Thoracic aorta (tissue), 2 donors: ENCODE measurements at places on chromosomes 2 and 18.
A peak's percentile ranks its signal among the peaks of the same experiment; 100 is the strongest.

GRCh38 chr2:179129574-179130238 is 79.8 kb upstream of the CCDC141 start:
- DNase-seq: no peak
- no peak overlapping the region for H3K4me3 ChIP-seq
- no peaks in the 10 kb centered on the region for H3K27me3 ChIP-seq
- no peaks in the 10 kb centered on the region for H3K36me3 ChIP-seq

DNA sequence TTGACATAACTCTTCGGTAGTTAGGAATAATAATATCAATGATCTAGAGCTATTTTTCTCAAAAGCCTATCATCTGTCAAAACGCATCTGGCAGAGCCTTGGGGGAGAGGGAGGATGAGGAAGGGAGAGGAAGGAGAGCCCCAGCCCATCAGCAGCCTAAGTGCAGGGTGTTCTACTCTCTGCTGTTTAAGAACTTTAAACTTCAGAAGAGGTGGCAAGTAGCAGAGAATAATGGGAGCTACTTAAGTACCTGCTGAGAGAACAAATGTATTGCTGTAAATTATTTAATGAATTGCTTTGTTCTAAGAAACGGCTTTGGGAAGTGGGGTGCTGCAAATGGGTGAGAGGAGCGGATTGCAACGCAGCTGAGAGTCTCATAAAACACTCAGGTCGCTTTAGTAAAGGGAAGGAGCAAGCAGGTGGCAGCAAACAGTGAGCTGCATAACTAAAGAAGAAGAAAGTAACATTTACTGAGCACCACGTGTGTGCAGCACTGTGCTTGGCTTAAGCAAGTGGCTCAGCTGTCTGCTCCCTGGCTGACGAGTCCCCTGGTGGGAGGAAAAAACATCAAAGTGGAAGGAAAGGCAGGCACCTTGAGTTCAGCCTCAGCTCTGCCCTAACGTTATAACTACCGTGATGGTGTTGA is 26.3 kb upstream of the SH3RF3 start:
- no peak for DNase-seq
- no peaks in the 10 kb centered on the region for H3K4me1 ChIP-seq
- no peak overlapping the region for H3K4me3 ChIP-seq
- peaks cover 4% of the 10 kb centered on the region for H3K27me3 ChIP-seq
- H3K27ac ChIP-seq: no peak overlapping the region
- no peaks in the 10 kb centered on the region for H3K36me3 ChIP-seq

- H3K4me1 ChIP-seq: no peaks in the 10 kb centered on the region
- H3K27me3 ChIP-seq: no peaks in the 10 kb centered on the region
- H3K36me3 ChIP-seq: no peaks in the 10 kb centered on the region
- DNase-seq: no peak
- H3K27ac ChIP-seq: no peak overlapping the region
Observed at GRCh38 chr2:221999717-222000116, 299.1 kb downstream of the PAX3 start.

- no peaks in the 10 kb centered on the region for H3K4me1 ChIP-seq
- no peaks in the 10 kb centered on the region for H3K36me3 ChIP-seq
- no peak overlapping the region for H3K27ac ChIP-seq
- H3K27me3 ChIP-seq: no peaks in the 10 kb centered on the region
- H3K4me3 ChIP-seq: no peak overlapping the region
- no peak for DNase-seq
Observed at GRCh38 chr2:230886671-230887071, 21.9 kb downstream of the ITM2C start.

DNA sequence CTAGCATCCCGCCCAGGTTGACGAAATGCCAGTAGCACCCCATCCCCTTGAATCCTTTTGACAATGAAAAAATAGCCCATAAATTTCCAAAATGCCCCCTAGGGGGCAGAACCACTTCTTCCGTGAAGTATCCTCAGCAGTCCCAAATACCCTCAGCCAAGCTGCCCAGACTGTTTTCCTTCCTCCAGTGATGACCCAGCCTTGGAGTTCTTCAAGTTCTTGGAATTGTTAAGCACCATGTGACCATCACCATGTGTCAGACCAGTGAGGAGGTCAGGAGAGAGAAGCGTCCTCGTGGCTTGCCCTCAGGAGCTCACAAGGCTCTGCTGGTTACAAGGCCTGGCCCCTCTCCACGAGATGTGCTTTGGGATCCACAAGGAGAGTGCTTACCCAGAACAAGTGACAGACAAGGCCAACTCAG is 1.4 kb upstream of the SLC23A3 start:
- peak overlapping the region; percentile 43 for H3K27ac ChIP-seq
- H3K36me3 ChIP-seq: peaks cover 24% of the 10 kb centered on the region
- no peak overlapping the region for H3K4me3 ChIP-seq
- peaks cover 13% of the 10 kb centered on the region for H3K4me1 ChIP-seq

DNA sequence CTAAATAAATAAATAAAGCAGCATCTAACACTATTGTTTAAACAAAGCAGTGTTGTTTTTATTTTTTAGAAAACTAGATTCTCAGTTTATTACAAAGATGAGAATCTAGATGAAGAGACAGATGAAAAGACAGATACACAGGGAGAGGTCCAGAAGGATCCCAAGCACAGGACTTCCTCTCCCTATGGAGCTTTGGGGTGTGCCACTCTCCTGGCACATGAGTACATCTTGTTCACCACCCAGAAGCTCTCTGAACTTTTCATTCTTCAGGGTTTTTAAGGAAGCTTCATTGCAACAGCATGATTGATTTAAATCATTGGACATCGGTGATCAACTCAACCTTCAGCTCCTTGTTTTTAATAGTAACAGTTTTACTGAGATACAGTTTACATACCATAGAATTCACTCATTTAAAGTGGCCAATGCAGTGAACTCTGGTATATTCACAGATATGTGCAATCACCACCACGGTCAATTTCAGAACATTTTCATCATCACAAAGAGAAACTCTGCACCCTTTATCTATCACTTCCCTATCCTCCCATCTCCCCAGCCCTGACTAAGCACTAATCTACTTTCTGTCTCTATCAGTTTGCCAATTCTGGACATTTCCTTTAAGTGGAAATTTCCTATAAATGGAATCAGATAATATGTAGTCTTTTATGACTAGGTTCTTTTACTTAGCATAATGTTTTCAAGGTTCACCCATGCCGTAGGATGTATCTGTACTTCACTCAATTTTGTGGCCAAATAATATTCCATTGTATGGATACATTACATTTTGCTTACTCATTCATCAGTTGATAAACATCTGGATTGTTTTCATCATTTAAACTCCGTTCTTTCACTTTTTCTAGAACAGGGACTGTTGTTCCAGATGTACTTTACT is 62.3 kb upstream of the ZFP36L2 start:
- peaks cover 15% of the 10 kb centered on the region for H3K36me3 ChIP-seq
- H3K27ac ChIP-seq: no peak overlapping the region
- no peaks in the 10 kb centered on the region for H3K27me3 ChIP-seq
- DNase-seq: no peak
- no peak overlapping the region for H3K4me3 ChIP-seq

DNA sequence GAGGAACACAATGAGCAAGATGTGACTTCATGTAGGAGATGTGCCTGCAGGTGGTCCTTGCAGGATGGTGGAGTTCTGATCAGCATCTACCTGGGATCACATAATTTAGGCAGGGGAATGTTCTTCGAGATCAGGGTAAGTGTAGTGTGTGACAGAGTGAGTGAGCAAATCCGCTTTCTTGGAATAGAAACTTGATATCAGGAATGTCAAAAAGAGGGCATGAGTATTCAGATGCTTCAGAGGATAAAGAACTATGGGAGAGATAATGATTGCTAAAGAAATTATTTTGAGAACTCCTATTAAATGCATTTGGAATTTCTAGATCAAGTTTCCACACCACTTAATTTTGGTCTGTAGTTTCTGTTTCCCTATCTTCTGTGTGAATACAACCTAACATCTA is 463.6 kb upstream of the SLC14A2 start:
- no peaks in the 10 kb centered on the region for H3K4me1 ChIP-seq
- no peaks in the 10 kb centered on the region for H3K27me3 ChIP-seq
- H3K4me3 ChIP-seq: no peak overlapping the region
- H3K27ac ChIP-seq: no peak overlapping the region
- no peak for DNase-seq
- H3K36me3 ChIP-seq: no peaks in the 10 kb centered on the region

GRCh38 chr2:172967036-172967982 is 108.3 kb upstream of the MAP3K20 start:
- no peaks in the 10 kb centered on the region for H3K27me3 ChIP-seq
- H3K4me1 ChIP-seq: peaks cover 16% of the 10 kb centered on the region
- no peak overlapping the region for H3K4me3 ChIP-seq
- no peak overlapping the region for H3K27ac ChIP-seq

- no peaks in the 10 kb centered on the region for H3K36me3 ChIP-seq
- no peak overlapping the region for H3K4me3 ChIP-seq
- H3K27me3 ChIP-seq: no peaks in the 10 kb centered on the region
- DNase-seq: no peak
- no peak overlapping the region for H3K27ac ChIP-seq
- H3K4me1 ChIP-seq: no peaks in the 10 kb centered on the region
Observed at GRCh38 chr2:101450965-101451364, 23.9 kb downstream of the RFX8 start.

GRCh38 chr2:197191177-197191939 is 119.2 kb downstream of the ANKRD44 start:
- no peaks in the 10 kb centered on the region for H3K36me3 ChIP-seq
- H3K4me3 ChIP-seq: no peak overlapping the region
- H3K4me1 ChIP-seq: peaks cover 36% of the 10 kb centered on the region
- H3K27ac ChIP-seq: no peak overlapping the region
- no peak for DNase-seq
- H3K27me3 ChIP-seq: no peaks in the 10 kb centered on the region

DNA sequence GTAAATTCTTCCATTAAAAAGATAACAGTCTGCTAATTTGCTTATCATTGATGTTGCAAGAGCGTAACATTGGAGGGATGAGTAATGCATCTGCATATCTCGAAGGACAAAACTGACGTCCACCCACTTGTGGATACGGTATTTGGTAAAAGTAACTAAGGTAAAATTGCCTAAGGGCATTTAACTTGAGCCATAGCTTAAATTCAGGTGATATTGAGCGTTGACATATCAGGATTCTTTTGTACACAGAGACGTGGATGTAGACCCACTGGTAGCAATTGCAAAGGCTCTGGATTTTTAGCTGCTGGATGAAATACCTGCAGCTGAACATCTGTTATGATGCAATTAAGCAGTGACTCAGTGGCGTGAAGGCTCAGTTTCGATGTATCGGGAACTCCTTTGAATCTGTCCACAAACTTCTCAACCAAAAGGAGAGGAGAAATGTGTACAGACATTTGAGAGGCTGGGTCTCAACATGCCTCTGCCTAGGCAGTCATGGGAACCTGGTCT is 119.3 kb downstream of the SPTBN1 start:
- H3K27me3 ChIP-seq: no peaks in the 10 kb centered on the region
- peaks cover 47% of the 10 kb centered on the region for H3K4me1 ChIP-seq
- H3K27ac ChIP-seq: no peak overlapping the region
- DNase-seq: no peak

DNA sequence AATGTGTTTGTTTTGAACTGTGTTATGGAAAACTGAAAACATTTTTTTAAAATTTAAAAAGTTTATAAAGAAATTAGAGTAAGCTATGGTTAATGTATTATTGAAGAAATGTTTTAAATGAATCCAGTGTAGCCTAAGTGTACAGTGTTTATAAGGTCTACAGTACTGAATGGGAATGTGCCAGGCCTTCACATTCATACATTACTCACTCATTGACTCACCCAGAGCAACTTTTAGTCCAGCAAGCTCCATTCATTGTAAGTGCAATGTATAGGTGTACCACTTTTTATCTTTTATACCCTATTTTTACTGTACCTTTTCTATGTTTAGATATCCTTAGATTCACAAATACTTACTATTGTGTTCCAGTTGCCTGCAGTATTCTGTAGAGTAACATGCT is 215.1 kb upstream of the THUMPD2 start:
- H3K27ac ChIP-seq: no peak overlapping the region
- no peak overlapping the region for H3K4me3 ChIP-seq
- no peaks in the 10 kb centered on the region for H3K27me3 ChIP-seq
- H3K4me1 ChIP-seq: no peaks in the 10 kb centered on the region

GRCh38 chr2:227132986-227133385 is 31.0 kb downstream of the COL4A4 start:
- no peaks in the 10 kb centered on the region for H3K36me3 ChIP-seq
- DNase-seq: no peak
- no peaks in the 10 kb centered on the region for H3K4me1 ChIP-seq
- no peak overlapping the region for H3K4me3 ChIP-seq

DNA sequence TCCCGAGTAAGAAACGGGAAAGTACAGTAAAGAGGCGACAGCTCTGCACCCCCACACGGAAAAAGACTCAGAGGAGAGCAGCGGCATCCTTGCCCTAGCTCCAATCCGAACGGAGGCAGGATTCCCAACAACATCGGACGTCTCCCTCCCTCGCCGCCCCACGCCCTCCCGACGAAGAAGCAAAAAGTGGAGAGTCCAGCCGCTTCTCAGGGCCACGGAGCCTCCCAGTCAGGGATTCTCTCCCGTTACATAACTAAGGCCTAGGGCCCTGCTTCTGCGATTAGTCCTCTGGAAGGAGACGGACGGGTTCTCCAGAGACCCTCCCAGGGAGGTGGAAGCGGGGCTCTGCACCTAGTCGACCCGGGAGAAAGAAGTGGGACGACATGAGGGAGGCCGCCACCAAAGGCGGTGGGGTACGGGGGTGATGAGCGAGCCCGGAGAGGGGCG is 587 bp downstream of the SUMO1 start:
- no peaks in the 10 kb centered on the region for H3K27me3 ChIP-seq
- H3K36me3 ChIP-seq: no peaks in the 10 kb centered on the region
- H3K27ac ChIP-seq: peak overlapping the region; percentile 82
- DNase-seq: no peak
- peaks cover 21% of the 10 kb centered on the region for H3K4me1 ChIP-seq

GRCh38 chr18:28159055-28159454 is 17.9 kb downstream of the CDH2 start:
- DNase-seq: no peak
- H3K4me3 ChIP-seq: no peak overlapping the region
- H3K36me3 ChIP-seq: no peaks in the 10 kb centered on the region
- H3K27me3 ChIP-seq: no peaks in the 10 kb centered on the region
- H3K4me1 ChIP-seq: peaks cover 5% of the 10 kb centered on the region

DNA sequence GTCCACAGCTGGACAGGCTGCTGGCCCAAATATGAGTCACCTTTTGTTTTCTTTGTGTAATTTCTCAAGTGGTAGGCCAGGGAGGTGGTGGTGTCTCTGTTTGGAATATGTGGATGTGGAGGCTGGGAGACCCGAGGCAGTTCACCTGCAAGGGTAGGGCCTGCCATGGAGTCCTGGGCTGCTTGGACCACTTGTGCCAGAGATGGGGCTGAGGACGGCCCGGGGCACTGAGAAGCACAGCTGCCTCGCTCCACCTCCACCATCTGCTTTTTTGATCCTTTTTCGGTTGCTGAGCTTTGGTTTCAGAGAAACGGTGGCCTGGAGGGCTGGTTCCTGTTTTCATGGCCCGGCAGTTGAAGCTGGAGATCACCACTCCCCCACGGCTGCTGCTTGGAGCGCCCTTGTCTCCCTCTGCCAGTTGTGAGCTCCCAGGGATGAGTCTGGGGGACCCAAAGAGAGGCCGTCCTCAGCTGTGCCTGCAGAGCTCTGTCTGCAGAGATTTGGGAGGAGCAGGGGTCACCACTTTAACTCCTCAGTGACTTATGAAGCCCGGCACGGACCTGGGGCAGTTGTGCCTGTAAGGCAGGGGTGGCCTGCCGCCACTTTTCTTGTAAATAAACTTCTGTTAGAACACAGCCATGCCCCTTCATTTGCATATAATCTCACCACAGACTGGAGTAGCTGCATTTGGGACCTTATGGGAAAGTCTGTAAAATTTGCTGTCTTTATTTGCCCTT is 67.6 kb upstream of the MCFD2 start:
- no peaks in the 10 kb centered on the region for H3K27me3 ChIP-seq
- no peak overlapping the region for H3K4me3 ChIP-seq
- no peak for DNase-seq
- peaks cover 40% of the 10 kb centered on the region for H3K4me1 ChIP-seq
- peaks cover 10% of the 10 kb centered on the region for H3K36me3 ChIP-seq
